ENCODE measurements at places on chromosomes 16 and 17.
A peak's percentile ranks its signal among the peaks of the same experiment; 100 is the strongest.

DNA sequence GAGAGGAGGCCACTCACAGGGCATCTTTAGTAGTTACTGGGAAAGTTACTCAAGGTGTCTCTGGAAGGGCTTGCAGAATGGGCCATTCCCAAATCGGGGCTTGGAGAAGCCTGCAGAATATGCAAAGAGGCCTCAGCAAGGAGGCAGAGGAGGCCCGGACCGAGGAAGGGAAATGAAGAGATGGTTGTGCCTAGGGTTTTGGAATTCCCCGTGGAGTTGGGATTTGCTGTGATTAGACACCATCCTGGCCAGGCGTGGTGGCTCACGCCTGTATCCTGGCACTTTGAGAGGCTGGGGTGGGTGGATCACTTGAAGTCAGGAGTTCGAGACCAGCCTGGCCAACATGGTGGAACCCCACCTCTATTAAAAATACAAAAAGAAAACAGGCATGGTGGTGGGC lies 193.0 kb downstream of the IRF8 start:
- no peak for DNase-seq

DNA sequence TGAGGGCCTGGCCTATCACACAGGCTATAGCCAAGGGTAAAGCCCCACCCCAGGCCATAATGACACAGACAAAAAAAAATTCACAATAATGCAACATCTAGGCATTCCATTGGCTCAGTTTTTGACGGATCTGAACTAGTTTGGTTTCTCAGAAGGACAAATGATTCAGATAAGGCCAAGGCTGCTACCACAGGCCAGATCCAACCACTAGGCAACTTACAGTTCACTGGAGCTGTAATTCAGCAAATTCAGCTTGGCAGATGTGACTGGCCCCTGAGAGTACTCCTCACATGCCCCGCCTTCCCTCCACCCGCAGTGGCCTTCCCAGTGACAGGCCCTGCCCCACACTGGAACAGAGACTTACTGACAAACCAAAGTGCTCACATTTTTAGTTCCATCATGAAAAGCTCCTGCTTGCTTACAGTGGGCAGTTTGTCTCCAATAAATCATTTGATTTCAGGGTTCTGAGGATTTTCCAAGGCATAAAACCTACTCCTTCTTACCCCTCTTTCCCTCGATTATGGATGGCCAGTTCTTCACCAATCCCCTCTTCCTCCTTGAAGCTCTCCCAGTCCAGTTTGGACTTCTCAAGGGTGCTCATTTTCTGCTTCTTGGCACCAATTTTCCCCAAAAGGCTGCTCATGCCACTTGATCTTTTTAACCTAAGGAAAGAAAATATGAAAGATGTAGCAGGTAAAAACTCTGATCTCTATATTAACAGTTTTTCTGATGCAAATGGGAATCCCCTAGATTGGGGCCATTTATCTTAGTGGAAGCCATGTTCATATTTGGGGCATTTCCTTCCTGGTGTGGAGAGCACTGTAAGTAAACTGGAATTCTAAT lies 53.3 kb upstream of the BCAR1 start:
- peak; percentile 73 for DNase-seq

DNA sequence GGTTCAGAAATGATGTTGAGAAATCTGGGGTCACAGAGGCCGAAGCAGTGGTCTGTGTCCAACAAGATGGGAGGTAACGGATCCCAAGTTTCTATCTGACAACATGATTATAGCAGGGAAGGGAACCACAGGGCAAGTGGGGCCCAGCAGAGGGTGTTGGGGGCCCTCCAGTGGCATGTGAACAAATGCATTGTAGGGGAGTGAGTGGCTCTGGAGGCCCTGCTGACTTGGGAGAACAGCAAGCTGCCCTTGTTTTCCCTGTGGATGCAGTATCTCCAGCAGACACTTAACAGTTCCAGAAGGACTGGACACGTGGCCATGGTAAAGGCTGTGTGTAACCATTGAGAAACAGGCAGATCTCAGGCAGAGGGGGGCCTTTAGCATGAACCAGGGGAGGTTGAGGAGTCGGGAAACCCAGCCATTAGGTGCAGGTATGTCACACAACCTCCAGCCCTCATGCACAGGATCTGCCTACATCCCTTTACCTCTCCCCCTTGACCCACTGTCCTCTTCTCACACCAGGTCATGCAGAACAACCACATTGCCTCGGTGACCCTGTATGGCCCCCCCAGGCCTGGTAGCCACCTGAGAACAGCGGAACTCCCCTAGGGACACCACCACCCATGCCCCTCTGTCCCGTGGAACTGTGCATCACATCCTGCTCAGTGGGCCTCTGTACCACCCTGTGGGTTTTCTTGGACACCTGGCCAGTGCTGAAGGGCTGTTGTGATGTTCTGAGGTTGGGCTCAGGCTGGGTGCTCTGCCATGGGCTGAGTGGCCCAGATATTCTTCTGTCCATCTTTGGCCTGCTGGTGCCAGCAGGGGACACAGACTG lies 4.1 kb downstream of the B3GNT9 start:
- no peak for DNase-seq

DNA sequence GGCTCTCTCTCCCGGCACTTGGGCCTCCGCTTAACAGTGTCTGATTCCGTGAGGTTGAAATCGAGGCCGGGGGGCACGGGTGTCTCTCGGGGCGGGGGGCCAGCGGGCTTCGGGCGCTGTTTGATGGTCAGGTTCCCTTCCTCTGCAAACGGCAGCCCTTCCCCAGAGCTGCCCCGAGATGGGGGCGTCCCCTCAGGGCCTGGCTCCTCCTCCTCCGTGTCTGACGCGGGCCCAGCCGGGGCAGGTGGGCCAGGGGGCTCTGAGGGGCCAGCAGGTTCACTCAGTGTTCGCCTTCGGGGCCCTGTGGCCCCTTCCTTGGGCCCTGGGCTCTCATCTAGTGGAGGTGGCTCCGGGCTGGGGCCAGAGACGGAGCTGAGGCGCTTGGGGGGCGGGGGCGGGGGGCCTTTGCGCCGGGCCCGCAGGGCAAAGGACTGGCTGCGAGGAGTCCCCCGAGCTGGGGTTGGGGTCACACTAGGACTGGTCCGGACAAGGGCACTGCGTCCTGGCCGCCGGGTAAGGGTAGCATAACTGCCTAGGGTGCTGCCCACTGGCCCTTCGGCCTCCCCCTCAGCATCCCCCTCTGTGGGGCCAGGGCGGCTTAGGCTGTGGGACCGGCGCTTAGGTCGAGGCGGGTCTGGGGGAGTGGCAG lies 13.1 kb downstream of the CASKIN2 start:
- no peak for DNase-seq

DNA sequence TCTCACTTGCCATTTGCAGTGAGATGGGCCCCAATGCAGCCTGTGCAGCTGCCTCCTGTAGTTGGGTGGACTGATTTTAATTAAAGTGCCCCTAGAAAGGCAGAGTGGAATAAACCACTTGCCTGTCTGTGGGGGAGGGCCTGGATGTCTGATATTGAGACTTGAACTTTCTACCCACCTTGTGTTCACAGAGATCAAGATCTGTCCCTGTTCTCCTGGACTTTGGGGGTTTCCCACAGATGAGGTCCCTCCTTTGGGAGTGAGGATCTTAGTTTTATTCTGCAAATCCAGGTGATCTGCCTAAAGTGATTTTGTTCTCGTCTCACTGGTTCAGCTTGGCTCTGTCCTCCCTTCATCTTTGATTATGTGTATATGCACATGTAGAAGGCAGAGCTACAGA lies 7.7 kb upstream of the DHRS13 start:
- DNase-seq: no peak

- no peak for DNase-seq
Observed at GRCh38 chr16:58459344-58460218, 40.4 kb upstream of the NDRG4 start.

- DNase-seq: peak; percentile 25
Observed at GRCh38 chr16:57314161-57314785, 29.8 kb upstream of the PLLP start.

DNA sequence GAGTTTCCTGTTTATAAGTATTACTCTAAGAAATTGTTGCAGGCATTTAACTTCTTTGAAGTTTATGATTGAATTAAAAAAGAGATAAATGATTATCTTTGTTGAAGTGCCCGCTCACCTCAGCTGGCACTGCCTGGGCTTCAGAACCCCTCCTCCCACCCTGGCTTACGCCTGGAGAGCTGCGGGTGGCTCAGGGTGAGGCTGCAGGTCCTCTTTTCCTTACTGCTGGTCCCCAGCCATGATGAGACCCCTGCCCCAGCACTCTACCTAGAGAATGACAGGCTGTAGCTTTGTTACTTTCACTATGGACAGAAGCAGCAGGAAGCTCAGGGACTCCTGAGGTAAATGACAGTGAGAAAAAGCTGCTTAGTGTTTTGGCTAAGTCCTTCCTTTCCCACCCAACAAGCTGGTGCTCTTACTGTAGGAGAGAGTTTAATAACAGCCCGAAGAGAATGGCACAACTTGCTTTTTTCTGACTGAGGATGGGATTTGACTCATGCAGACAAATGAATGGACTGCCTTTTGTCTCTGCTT lies 62.1 kb downstream of the EPN2 start:
- no peak for DNase-seq

GRCh38 chr17:64551461-64551860 lies 44.7 kb downstream of the CEP95 start:
- no peak for DNase-seq
